NCI-H2081 (cell line): ENCODE measurements at places on chromosomes 11 and 22.

GRCh38 chr22:44995105-44995514, 14.7 kb downstream of the PHF21B start:
- DNase-seq, result no peak

- DNase-seq, result no peak
Observed at GRCh38 chr22:47335460-47335859, 573.0 kb downstream of the TBC1D22A start.

GRCh38 chr11:88886796-88887195, 179.0 kb downstream of the GRM5 start:
- DNase-seq, result peak; percentile 14

- DNase-seq, result peak; percentile 38
Observed at GRCh38 chr11:61587951-61588727, 7.3 kb upstream of the SYT7 start.

DNA sequence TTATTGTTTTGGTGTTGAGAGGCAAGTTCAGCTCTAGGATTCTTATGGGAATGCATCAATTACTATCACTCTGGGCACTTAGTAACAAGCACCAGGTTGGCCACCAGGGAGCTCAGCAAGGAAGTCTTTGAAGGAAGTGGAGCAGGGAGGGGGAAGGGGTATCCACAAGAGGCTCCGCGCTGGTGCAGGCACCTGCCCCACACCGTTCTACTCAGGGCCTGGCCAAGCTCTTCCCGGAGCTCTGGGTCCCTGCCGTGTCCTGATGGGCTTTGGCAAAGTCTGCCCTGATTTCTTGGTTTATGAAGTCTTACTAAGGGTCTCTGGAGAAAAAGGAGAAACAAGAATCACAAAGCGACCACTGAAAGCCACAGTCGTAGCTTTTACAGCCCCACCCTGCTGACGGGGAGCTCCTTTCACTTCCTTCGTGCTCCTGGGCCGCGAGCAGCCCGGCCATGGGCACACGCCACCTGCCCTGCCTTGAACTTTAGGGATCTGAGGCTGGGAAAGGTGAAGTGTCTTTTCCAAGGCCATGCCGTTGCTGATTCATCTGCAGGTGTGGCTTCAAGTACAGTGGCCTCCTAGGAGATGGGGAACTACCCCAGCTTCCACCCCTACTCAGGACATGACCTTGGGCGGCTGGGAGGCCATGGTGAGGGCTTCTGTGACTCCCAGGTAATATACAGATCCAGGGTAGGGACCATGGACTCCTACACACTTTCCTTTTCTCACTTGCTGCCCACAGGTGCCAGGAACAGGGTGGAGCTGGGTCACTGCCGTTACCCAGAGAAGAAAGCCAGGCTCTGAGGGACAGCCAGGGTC, 15.9 kb upstream of the LRRC32 start:
- DNase-seq, result no peak

DNA sequence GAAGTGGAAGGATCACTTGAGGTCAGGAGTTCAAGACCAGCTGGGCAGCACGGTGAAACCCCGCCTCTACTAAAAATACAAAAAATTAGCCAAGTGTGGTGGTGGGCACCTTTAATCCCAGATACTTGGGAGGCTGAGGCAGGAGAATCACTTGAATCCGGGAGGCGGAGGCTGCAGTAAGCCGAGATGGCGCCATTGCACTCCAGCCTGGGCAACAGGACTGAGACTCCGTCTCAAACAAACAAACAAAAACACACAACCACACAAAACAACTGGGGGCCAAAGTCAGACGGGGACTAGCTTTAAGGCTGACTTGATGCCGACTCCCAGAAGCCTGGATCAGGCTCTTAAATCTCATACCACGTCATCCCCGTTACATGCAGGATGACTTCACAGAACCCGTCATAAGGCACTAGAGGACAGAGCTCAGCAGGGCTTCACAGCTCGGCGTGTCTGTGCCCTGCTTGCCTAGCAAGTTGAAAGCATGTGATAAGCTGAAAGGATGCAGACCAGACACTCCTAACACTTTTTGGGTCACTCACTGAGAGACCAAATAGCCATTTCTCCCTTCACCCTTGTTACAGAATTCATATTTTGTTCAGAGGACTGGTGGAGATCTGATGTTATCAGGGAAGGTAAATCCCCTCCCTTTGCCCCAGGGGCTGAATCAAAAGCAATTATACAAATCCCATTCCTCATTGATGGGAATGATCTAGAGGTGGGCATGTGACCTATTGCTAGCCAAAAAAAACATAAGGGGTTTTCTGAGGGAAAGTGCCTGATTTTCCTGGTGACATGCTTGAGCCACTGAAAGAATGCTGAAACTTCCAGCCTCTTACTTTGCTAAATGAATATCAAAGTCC, 65.4 kb downstream of the GAB2 start:
- no peak for DNase-seq

GRCh38 chr11:2294926-2295290, 6.8 kb downstream of the C11orf21 start:
- no peak for DNase-seq

GRCh38 chr11:14443638-14444037, 56.0 kb downstream of the COPB1 start:
- no peak for DNase-seq

DNA sequence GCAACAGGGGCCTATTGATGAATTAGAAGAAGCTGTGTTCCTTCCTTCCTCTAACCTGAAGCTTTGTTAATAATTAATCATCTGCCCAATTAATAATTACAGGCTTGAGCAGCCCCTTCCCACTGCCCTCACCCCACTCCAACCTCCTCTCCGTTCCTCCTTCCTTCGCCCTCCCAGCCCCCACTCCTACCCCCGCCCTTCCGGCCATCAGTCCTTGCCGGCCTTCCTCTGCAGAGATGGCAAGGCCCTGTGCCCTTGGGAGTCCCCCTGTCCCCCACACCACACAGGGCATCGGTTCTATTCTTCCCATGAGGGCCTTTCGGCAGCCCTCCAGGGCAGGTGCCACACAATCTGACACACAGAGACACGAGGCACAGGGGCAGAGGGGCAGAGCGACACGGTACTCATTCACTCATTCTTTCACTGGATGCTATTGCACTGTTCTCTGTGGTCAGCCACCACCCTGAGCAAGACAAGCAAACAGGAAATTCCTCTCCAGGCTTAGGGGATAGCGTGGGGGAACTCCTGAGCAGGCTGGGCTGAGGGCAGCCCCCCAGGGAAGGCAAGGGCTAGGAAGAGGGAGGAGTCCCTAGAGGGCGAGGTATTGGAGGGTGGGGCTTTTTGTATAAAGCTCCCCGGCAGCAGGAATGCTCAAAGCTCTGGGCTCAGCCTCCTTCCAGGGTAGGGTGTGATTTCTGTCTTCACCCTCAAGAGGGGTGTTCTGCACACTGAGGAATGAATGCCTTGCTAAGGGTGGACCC, 14.7 kb downstream of the MGAT3 start:
- DNase-seq, result no peak
